HT1080 (cell line): ENCODE measurements at places on chromosomes 5 and 9.
A peak's percentile ranks its signal among the peaks of the same experiment; 100 is the strongest.

DNA sequence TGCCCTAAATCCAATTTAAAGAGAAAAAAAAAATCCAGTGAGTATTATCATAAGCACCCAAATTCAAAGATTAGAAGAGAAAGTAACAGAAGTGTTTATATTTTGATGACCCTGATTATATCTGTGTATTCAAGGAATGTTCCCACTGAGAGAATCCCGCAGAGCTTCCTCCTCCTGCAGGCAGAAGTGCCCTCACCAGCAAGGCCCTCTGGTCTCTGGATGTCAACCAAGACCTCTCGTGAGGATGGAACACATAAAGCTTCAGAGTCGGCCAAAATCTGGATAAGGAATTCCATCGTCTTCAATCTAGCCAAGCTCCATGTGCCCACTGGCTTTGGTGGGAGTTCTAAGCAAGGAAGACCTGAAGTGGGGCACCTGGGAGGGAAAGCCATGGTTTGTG is 18.1 kb downstream of the PTCH1 start:
- no peak for DNase-seq

GRCh38 chr5:109250533-109251329 is 159.0 kb downstream of the PJA2 start:
- DNase-seq, result no peak

GRCh38 chr5:23994581-23995370 is 487.4 kb downstream of the PRDM9 start:
- no peak for DNase-seq

DNA sequence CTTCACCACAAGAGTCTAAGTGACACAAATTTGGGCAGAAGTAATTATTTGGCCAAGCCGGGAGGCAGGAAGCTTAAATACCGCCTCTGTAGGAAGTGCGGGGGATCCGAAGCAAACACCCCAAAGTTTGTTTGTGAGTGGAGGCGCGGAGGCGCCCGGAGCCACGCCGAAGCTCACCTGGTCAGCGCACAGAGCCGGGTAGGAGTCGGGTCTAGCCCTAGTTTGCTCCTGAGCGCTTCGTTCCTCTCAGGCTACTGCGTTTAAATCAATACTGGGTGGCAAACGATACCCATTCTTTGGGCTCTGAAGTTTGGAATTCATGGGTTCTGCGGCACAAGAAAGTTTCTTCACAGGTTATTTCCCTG is 855 bp downstream of the MCC start:
- DNase-seq, result peak; percentile 12

GRCh38 chr9:113274474-113275156 is 757 bp downstream of the CDC26 start:
- DNase-seq, result peak; percentile 60

DNA sequence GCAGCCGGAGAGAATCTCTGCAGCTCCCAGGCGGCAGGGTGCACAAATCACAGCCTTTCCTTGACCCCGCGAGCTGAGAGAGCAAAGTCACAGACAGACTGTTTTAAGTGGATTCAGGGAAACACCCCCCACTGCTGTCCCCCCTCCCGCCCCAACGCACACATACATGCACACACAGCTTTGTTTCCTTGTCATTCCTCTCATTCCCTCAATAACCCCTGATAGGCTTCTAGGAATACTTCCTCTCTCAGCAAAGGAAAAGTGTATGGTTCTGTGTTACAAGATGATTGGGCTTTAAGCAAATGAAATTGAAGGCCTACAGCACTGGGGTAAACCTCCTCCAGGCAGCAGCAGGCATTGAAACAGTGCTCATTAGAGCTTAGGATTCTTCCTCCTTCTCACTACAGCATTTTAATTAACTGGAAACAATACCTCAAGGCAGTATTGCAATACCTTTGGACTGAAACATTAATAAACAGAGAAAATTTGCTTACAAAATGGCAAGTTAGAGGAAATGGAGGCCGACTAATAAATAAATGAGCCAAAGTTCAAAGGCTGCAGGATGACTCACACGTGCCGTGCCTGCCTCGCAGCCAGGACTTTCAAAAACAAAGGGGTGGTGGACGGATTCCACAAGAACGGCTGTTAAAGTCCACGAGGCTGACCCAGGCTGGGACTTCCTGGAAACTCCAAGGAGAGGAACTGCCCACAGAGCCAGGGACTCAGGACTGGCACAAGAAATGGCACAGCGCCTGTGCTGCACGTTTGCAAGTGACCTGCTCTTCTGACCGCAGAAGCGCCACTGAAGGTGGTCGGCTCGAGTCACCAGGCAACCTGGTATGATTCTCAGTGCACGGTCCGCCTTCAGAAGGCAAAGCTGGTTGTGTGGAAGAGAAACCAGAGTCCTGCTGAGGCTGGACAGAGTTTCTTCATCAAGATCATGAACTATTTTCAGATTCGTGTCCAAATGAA is 236.2 kb downstream of the SYK start:
- DNase-seq, result peak; percentile 44
